ENCODE measurements at places on chromosomes 4 and X.

DNA sequence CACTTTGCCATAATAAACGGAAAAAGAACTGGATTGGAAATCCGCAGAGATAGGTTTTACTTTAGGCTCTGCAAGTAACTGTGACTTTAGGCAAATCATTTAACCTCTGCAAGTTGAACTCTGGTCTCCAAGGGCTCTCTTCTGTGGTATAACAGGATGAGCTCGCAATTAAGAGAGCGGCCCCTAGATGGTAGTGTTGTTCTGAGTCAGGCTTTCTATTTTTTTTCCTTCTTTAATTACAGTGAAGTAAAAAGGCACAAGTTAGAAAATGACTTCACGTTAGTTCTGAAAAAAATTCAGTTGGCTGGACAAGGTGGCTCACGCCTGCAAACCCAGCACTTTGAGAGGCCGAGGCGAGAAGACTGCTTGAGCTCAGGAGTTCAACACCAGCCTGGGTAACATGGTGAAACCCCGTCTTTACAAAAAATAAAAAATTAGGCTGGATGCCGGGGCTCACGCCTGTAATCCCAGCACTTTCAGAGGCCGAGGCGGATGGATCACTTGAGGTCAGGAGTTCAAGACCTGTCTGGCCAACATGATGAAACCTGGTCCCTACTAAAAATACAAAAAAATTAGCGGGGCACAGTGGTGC is 18.0 kb downstream of the RPS3A start:
- H3K4me1 ChIP-seq: peaks cover 5% of the 10 kb centered on the region
- DNase-seq: peak; percentile 35
- H3K36me3 ChIP-seq: peaks cover 7% of the 10 kb centered on the region
- no peak overlapping the region for H3K4me3 ChIP-seq
- H3K27ac ChIP-seq: no peak overlapping the region

- H3K4me1 ChIP-seq: peaks cover 3% of the 10 kb centered on the region
- no peak for DNase-seq
- peaks cover 3% of the 10 kb centered on the region for H3K27me3 ChIP-seq
These were observed 20.6 kb downstream of the CLIC2 start for GRCh38 chrX:155313766-155314165.

DNA sequence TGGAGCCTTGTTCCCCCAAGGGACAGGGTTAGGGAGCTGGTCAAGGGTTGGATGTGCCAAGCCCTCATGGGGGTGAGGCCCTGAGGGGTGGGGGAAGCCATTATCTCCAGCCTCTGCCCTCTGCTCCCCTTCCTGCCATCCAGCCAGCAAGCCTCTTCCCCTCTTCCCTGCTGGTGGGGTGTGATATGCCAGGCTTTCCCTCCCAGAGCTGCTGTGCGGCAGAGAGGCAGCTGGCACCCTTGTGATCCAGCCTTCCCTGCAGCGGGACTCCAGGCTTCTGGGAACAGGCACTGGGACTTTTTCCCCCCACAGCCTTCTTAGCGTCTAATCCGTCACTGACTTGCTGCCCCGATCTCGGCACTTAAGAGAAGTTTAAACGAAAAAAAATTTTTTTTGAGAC is 6.3 kb downstream of the SSR4 start:
- DNase-seq: no peak
- H3K4me1 ChIP-seq: peaks cover 3% of the 10 kb centered on the region
- H3K4me3 ChIP-seq: no peak overlapping the region
- no peaks in the 10 kb centered on the region for H3K27me3 ChIP-seq

DNA sequence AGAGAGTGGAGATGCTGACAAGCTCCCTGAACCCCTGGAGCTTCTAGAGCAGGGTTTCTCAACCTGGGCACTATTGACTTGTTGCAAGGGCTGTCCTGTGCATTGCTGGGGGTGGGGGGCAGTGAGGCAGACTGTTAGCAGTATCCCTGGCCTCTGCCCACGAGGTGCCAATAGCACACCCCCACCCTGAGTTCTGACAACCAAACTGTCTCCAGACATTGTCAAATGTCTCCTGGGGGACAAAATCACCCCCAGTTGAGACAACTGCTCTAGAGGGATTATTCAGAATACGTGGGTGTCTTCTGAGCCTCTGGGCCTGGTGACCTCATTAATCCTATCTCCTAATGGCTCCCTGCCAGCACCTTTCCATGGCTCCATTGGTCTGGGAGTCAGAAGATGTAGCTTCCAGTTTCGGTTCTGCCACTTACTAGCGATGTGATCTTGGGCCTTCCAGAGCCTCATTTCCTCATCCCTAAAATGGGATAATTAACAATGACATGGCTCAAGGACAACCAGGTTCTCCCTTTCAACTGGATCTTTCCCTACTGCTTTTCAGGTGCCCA is 17.6 kb upstream of the PJA1 start:
- no peak overlapping the region for H3K4me3 ChIP-seq
- H3K27me3 ChIP-seq: peaks cover 4% of the 10 kb centered on the region
- H3K27ac ChIP-seq: no peak overlapping the region
- H3K4me1 ChIP-seq: no peaks in the 10 kb centered on the region

DNA sequence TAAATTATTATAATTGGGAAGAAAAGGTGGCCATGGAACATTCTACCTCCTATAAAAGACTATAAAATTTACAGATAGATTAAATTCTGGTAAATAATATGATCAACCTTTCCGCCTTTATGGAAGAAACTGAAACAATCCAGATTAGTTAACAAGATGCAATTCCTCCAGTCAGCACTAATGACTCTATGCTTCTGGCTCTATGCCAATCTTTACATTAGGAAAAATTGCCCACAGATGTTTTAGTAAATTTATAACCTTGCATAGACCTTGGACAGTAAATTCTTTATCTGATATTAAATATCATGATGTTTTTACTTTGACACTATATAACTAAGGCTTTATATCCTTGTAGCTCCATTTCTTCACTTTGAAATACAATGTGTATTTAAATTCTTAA is 2302.5 kb downstream of the ARAP2 start:
- no peak for DNase-seq
- H3K27ac ChIP-seq: no peak overlapping the region
- no peak overlapping the region for H3K4me3 ChIP-seq

DNA sequence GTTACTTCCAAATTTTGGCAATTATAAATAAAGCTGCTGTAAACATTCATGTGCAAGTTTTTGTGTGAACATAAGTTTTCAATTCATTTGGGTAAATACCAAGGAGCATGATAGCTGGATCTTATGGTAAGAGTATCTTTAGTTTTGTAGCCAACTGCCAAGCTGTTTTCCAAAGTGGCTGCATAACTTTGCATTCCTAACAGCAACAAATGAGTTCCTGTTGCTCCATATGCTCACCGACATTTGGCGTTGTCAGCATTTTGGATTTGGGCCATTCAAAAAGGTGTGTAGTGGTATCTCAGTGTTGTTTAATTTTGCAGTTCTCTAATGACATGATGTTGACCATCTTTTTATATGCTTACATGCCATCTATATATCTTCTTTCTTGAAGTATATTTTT is 208.5 kb downstream of the INPP4B start:
- H3K36me3 ChIP-seq: peaks cover 36% of the 10 kb centered on the region
- H3K27ac ChIP-seq: no peak overlapping the region
- H3K4me3 ChIP-seq: no peak overlapping the region
- no peaks in the 10 kb centered on the region for H3K27me3 ChIP-seq
- peaks cover 2% of the 10 kb centered on the region for H3K4me1 ChIP-seq

DNA sequence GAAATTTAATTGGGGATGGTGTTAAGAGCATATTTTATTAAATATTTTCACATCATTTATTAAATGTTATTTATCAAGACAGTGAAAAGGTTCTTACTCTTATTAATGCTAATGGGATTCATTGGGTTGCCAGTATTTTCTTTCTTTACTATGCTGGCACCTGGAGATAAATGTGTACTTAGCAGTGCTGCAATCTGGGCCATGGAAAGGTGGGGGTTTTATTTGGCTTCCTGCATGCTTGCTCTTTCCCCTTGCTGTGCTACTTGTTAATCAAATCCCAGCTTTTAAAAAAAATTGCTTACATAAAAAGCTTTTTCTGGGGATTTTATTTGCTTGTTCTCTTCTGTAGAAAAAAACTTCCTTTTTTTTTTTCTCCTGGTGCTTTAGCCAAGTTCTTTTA is 48.3 kb downstream of the ZAR1 start:
- DNase-seq: no peak
- H3K27me3 ChIP-seq: no peaks in the 10 kb centered on the region
- H3K27ac ChIP-seq: no peak overlapping the region
- H3K4me1 ChIP-seq: no peaks in the 10 kb centered on the region
- no peak overlapping the region for H3K4me3 ChIP-seq

DNA sequence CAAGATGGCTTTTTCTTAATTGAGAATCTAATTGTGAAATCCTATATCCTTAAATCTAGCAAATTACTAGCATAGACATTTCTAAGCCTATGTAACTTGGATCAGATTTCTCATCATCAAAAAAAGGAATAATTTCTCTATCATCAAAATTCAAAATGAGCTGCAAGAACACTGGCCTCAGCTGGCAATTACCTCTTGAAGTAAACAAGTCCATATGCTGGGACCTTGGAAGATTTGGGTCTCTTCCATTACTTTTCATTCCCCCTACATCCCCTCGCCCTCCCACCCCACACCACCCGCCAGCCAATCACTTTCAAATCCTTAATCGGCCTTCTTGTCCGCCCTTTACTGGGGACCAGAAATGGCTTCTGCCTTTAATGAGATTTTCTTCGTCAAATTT is 23.3 kb upstream of the MBTPS2 start:
- H3K36me3 ChIP-seq: no peaks in the 10 kb centered on the region
- H3K27ac ChIP-seq: no peak overlapping the region
- peaks cover 3% of the 10 kb centered on the region for H3K27me3 ChIP-seq
- DNase-seq: no peak
- H3K4me3 ChIP-seq: no peak overlapping the region

DNA sequence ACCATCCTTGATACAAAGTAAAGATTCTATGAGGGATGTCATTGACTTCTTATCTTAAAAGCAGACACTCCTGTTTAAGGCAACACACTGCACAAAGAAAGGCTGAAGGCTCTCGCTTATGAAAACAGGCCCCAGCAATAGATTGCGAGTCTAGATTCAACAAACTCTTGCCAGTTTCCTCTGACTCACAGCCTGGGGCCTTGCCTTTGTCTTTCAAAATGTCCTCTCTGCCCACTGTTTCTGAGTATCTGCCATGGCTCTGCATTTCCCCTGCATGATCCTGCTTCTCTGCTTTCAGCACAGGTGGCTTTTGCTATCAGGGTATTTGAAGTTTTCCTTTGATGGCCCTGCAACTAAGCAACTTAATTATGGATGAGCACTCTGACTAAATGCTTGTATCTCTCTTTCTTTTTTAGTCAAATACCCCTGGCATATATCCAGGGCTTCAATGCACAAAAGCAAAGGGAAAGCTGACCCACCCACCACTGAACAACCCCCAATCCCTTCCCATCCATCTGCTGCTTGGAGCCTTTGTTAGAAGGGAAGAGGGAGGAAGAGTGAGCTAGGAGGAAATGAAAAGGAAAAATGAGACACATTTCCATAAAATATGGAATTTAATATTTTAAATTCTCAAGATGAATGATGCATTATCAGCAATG is 32.2 kb downstream of the NDP start:
- no peaks in the 10 kb centered on the region for H3K36me3 ChIP-seq
- H3K4me3 ChIP-seq: no peak overlapping the region
- no peak for DNase-seq

DNA sequence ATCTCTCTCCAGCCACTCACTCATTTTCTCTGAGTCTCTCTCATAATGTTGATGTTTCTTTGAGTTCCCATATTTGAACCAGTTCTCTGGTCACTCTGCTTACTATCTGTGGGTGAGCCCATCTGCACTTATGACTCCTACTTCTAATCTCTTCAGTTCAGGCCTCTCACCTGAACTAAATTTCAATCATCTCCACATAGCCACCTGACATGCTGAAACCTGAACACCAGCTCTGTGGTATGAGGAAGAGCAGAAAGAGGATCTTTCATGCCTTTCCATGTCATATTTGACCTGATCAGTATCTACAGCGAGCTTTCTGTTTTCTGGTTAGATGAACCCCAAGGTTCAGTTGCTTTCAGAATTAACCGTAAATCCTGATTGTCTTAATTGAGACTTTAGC is 122.2 kb upstream of the ESX1 start:
- H3K4me3 ChIP-seq: no peak overlapping the region
- H3K36me3 ChIP-seq: no peaks in the 10 kb centered on the region
- no peak overlapping the region for H3K27ac ChIP-seq
- no peaks in the 10 kb centered on the region for H3K4me1 ChIP-seq
- DNase-seq: no peak
- peaks cover 1% of the 10 kb centered on the region for H3K27me3 ChIP-seq

DNA sequence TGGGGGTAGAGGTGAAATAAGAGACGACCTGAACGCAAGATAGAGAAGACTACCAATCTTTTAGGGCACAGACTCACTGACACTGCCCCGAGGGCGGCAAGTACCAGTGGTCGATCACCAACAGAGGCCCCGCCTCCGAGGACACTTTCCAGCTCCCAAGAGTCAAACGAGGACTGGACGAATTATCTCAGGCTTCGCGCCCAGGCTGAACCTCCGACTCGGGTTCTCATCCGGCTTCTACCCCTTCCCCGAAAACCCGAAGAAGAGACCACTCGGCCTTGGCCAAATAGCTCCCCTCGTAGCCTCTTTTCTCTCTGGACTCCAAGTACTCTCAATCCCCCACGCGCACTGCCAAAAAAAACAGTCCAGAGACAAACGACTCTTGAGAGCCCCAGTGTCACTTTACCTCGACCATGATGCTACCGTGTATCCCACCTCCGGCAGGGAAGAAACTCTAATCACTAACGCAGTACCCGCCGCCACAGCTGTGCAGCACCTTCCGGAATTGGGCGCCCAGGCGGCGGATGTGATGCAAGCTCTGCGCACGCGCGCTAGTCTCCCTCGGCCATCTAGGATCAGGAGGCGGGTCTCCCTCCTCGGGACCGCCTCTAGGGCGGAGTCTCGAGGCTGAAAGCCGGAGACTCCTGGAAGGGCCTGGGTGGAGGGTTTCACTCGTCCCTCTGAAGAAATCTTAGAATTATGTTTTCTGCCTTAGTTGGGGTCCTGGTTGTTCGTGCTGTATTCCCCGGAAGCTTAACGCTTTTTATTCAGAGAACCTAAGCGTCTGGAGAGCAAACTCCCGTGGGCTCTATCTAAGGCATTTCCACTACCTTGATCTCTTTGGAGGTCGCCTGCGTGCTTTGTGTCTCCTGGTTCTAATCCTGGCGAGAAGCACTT is at the start of gene PLRG1:
Gene PLRG1, minus strand, starts transcription at position 507 of the 897 bp plus-strand sequence. Its CDS starts 92 bp downstream, at position 415.
- peak within 1 kb of the TSS; percentile 99 for H3K27ac ChIP-seq
- H3K27me3 ChIP-seq: no peaks in the 10 kb centered on the region
- peak; percentile 96 for DNase-seq
- peaks cover 17% of the 10 kb centered on the region for H3K4me1 ChIP-seq
- H3K4me3 ChIP-seq: peak within 1 kb of the TSS; percentile 98
- peaks cover 15% of the 10 kb centered on the region for H3K36me3 ChIP-seq

DNA sequence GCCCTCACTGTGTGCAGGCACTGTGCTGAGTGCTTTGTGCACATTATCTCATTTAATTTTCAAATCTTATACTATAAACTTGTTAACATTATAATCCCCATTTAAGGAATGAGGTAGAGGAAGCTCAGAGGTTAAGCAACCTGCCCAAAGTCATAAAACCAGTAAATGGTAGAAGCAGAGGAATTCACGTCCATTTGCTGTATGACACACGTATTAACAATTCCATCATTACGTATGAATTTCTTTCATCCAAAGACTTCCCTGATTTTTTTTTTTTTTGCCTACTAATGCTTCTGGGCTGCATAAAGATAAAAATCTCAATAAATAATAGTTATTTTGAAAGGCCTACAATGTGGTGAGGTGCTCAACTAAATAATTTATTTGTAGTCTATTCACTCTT is 64.5 kb upstream of the H2AZ1 start:
- no peak overlapping the region for H3K27ac ChIP-seq
- H3K4me3 ChIP-seq: no peak overlapping the region
- DNase-seq: no peak
- peaks cover 2% of the 10 kb centered on the region for H3K27me3 ChIP-seq
- no peaks in the 10 kb centered on the region for H3K36me3 ChIP-seq
- H3K4me1 ChIP-seq: no peaks in the 10 kb centered on the region
